NK-92 treated with Interleukin-12 subunit alpha and Interleukin-12 subunit beta, amount 100 ng/mL, for 24 hours (cell line): ENCODE measurements at places on chromosomes 6 and 20.
A peak's percentile ranks its signal among the peaks of the same experiment; 100 is the strongest.

- no peak for DNase-seq
Measured at GRCh38 chr6:102229271-102229670, 835.8 kb downstream of the GRIK2 start.

DNA sequence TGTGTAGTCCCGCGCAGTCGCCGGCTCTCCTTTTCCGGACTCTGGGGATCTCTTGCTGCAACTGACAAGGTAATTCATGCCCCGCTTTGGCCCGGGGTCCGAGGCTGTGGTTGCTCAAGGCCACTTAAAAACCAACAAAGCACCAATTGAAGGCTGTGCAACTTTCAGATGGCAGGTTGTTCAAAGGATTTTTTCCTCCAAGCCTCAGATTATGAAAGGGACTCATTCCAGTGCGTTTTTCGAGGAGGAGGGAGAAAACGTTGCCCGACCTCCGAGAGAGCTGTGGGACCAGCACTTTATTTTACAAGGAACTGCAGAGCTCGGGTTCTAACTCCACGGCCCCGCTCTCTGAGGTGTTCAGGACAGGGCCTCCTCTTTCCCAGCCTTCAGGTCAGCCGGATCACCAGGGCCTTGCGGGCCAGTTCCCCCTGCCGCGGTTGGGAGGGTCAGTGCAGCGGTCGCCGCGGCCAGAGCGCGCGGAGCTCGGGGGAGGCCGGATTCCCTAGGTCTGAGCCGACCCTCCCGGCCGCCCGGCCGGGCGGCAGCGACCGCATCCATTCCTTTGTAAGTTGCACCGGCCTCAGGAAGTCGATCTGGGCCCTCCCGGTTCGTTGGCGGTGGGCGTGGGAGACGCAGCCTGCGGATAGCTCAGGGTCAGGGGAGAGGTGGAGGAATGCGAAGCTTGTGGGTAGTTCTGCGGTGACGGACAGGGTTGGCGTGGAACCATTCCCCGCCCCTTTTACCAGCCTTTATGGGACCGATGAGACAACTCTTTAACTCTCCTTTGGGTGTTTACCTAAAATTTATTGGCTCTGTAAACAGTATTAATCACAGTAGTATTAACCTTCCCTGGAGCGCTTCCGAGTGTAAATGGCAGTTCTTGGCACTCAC lies 1.6 kb downstream of the UTRN start:
- DNase-seq, result no peak

GRCh38 chr20:23889775-23890187 lies 10.2 kb upstream of the CST5 start:
- DNase-seq, result peak; percentile 47

GRCh38 chr20:43389211-43389610 lies 68.5 kb upstream of the SRSF6 start:
- DNase-seq, result no peak

- no peak for DNase-seq
Measured at GRCh38 chr20:37152284-37152683, 26.8 kb upstream of the RPN2 start.
